ENCODE measurements at places on chromosomes 1 and 21.

DNA sequence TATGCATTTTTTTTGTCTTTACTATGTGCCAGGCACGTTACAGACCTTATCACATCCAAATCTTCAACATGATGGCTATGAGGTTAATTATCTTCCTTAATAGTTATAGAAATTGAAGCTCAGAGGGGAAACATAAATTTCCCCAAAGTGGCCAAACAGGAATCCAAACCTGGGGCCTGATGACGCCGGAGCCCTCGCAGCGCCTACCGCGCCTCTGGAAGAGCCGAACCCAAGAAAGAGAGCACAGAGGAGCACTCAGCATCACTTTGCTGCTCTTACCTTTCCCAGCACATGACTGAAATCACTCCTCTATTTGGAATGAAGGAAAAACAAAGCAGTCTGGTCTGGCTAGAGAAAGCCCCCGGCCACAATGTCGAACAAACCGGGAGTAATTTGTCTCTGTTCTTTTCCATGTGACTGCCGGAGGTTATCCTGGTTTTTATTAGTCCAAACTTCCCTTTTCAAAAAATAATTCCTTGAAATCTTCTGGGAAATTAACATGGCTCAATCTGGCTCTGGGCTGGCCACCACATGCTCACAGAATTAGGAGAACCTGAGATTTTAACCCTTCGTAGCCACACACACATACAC, 195.5 kb downstream of the ADSS2 start:
- DNase-seq, result peak; percentile 55

DNA sequence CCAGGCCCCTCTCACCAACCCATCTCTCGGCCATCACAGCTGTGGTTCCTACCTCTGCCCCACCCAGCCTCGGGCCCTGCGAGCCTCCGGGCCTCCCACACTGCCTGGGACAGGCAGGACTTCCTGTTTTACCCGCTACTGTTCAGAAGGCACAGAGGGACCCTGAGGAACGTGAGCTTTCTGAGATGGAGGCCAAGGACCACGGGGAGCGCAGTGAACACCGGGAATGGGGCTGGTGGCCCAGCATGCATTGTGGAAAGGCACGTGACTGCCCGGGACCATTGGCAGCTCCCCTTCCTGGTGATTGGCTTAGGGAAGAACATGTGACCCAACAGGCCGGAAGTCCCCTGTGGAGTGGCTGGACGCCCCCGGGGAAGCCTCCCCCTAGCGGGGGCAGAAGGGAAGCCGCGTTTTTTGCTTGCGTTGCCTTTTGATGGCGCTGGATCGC, 7.0 kb downstream of the S100B start:
- DNase-seq, result no peak

GRCh38 chr1:190067592-190067991, 410.1 kb downstream of the BRINP3 start:
- peak; percentile 3 for DNase-seq

DNA sequence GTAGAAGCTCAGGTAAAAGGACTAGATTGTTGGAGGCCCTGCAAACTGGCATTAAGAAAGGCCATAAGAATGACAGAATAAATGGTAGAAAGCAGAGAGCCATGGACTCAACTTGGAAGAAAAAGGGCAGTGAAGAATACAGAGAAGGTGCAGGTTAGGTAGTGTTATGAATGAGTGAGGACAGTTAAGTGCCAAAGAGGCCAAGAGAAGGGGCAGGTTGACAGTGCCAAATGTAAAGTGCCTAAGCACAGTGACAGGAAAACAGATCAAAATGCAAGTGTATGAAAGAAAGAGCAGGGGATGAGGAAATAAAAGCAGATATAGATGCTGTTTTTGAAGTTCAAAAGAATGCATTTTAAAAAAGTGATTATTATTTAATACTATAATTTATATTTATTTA, 43.7 kb downstream of the INTS7 start:
- no peak for DNase-seq

DNA sequence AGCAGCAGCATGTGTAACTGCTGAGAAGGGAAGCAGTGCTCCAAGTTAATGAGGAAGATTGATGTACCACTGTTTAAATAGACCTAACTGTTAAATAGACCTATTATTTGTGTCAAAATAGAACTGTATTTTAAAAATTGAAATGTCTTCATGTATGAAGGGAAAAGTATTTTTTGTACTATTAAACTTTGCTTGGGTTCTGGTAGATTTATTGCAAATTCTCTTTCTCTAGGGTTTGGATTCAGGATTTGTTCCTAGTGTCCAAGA, 128.3 kb downstream of the OSBPL9 start:
- no peak for DNase-seq

DNA sequence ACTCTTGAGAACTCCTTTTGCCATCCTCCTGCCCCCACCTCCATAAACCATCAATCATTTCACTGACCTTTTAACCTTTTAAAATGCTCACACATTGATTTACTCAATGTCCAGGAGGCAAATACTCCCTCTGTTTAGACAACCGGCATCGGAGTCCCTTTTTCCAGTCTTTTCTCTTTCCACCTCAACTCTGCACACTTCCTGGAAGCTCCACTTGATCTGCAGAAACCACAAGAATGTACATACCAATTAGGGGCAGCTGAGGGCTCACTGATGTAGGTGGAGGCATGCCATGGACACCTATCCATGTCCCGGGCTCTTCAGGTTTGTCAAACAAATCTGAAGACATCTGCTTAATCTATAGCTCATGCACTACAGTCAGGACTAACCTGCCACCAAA, 5.3 kb upstream of the AMIGO1 start:
- no peak for DNase-seq

GRCh38 chr1:79568411-79568810, 561.9 kb upstream of the ADGRL4 start:
- no peak for DNase-seq

DNA sequence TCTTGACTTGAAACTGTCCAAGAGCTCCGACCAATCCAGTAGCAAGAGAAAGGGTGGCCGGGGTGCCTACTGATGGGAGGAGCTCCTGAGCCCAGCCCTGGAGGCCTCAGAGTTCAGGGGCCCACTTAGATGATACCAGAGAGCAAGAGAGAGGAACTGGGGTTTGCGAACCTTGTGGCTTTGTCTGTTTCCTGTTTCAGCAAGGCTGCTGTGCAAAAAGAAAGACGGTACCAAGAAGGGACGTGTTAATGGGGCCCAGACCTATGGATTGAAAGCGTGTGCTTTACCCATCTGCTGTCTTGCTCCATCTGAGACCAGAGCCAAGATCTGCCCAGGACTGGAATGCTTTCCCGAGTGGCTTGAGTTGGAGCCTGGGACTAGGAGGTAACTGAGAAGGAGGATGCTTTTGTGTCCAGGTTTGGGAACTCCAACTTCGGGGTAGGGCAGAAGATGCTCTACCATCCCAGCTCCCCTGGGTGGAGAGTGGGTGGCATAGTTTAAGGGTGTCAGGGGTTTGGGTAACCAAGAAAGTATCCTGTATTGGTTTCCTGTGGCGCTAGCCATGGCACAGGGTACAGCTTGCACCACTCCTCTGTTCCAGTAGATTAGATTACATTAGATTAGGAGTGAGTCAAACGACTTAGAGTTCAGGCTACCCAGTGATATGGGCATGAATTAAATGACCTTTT, at the start of gene TRAF3IP3:
Gene TRAF3IP3, plus strand, starts transcription at position 128 of the 689 bp plus-strand sequence. CDS start 3,987 bp downstream, outside the sequence.
- no peak for DNase-seq

DNA sequence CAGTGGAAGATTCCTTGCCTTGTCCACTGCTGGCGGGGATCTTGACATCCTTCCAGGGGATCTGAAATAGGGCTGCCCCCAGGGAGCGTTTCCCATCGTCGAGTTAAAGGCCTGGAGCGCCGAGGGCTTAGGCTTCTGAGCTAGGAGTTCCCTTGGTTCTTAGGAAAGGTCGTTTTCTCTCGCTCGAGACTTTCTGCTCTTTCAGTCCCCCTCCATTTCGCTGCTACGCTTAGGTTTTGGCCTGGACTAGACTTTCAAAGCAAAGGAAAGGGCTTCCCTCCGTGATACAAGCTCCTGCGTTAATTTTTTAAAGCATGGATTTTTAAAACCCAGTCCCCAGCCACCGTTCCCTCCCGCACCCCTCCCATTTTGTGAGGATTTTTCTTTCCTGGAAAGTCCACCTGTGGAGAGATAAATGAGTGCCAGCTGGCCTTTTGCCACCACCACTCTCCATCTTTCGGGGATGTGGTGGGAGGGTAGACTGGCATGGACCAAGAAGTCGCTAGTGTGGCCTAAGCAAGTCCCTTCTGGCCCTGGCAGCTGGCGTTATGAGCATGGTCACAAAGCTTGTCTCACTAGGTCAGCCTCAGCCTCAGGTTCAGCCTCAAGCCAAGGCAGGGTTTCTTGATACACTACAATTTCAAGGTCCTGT, 9.2 kb downstream of the NR5A2 start:
- DNase-seq, result no peak

DNA sequence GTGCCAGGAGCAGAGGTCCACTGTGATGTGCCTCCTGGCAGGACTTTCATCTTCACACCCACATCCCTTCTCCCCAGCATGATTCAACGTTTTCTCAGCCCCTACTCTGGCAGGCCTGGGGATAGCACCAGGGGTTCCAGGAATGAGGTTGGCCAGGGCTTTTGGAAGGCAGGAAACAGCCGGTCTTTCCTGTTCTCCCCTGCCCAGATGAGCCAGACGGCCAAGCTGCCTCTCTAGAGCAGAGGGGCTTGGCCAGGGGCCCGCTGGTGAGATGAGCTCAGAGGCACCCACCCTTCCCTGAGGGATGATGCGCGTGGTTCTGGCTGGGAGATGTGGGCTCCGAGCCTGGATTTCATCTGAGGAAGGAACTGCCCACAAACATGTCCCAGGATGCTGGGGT, 4.3 kb upstream of the MFAP2 start:
- peak; percentile 60 for DNase-seq

GRCh38 chr1:183842795-183843144, 37.9 kb downstream of the RGL1 start:
- DNase-seq, result no peak

GRCh38 chr1:154568157-154568815, 708 bp downstream of the CHRNB2 start:
- DNase-seq, result no peak

- DNase-seq, result no peak
These were observed 99.0 kb downstream of the ZZZ3 start for GRCh38 chr1:77583483-77583882.

GRCh38 chr21:32392299-32392879, 423 bp downstream of the URB1 start:
- DNase-seq, result no peak

GRCh38 chr1:184974056-184974836, at the start of gene NIBAN1:
TSS of gene NIBAN1 (minus strand) at chr1:184974508. CDS start at chr1:184974356, 152 bp downstream.
- DNase-seq, result no peak

- DNase-seq, result no peak
These were observed 118.2 kb downstream of the DYRK1A start for GRCh38 chr21:37484535-37485474.

GRCh38 chr21:32719085-32719484, 8.7 kb downstream of the SYNJ1 start:
- peak; percentile 23 for DNase-seq

- no peak for DNase-seq
These were observed 24.7 kb upstream of the BECN2 start for GRCh38 chr1:241932845-241933244.

DNA sequence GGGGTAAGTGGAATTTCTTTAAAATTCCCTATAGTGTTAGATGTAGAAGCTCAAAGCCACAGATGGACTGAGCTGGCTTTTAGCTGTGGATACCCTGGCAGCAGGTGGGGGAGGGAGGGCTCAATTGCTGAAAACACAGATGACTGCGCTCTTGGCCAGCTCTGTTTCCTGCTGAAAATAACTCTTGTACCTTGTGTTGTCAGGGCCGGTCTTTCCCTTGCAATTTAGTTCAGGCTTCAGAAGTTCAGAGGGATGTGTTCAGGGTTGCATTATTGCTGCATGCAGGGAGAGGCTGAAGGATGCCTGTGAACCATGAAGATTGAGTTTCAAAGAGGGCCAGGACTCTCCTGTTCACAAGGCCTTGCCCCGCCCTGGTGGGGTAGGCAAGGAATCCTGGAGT, 58.1 kb upstream of the GCLM start:
- DNase-seq, result peak; percentile 42

- no peak for DNase-seq
These were observed 8.4 kb downstream of the RER1 start for GRCh38 chr1:2399890-2400575.

GRCh38 chr1:20538227-20538626, 14.1 kb upstream of the FAM43B start:
- DNase-seq, result peak; percentile 5

- no peak for DNase-seq
These were observed 181.0 kb downstream of the PTPRU start for GRCh38 chr1:29417147-29417858.

DNA sequence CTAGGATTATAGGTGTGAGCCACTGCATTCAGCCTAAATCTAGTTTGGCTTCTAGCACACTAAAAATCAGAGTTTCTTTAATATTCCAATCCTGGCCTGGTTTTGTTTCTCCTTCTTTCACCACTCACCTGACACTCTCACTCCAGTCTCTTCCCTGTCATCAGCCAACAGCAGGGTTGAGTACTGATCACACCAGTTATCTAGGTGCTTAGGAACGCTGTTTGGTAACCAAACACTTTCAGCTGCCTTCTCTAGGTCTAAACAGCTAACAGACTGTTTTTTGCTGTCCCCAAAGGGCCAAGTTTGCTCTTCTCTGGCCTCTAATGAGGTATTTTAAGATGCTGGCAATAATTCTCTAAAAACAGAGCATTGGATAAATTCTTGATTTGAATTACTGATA, 17.7 kb upstream of the FRRS1 start:
- no peak for DNase-seq

- DNase-seq, result no peak
These were observed 23.8 kb upstream of the LRRC8C start for GRCh38 chr1:89608984-89609725.

GRCh38 chr1:241702442-241703373, 50.6 kb downstream of the WDR64 start:
- no peak for DNase-seq

DNA sequence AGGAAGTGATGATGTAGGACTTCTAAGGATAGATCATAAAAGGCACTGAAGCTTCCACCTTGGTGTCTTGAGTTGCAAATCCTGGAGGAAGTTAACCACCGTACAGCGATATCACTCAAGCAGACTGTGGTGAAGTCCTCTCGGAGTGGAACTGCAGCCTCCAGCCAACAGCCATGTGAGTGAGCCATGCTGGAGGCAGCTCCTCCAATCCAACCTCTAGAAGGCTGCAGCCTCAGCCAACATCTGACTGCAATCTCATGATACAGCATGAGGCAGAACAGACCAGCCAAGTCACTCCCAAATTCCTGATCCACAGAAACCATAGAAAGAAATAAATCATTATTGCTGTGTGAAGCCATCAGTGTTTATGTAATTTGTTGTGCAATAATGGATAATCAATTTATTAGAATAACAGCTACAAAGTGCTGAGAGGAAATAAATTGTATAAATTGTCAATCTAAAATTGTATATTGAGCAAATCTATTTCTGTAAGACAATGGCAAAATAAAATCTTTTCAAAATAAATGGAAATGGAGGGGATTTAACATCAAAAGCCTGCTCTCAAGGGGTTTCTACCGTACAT, 65.0 kb downstream of the PRSS38 start:
- DNase-seq, result no peak

GRCh38 chr1:4485398-4485797, 169.0 kb upstream of the AJAP1 start:
- DNase-seq, result peak; percentile 87

- no peak for DNase-seq
These were observed 86.9 kb downstream of the ADAMTS1 start for GRCh38 chr21:26758083-26758880.

GRCh38 chr1:50735443-50735842, 224.6 kb downstream of the FAF1 start:
- DNase-seq, result peak; percentile 37

Data from brain (organoid and tissue), 16 donors.